Stimulated activated CD8-positive, alpha-beta memory T cell treated with anti-CD3 and anti-CD28 coated beads, Interleukin-7, amount 100 ng/mL, for 1 hour (primary cell): ENCODE measurements at places on chromosomes 4 and X.

DNA sequence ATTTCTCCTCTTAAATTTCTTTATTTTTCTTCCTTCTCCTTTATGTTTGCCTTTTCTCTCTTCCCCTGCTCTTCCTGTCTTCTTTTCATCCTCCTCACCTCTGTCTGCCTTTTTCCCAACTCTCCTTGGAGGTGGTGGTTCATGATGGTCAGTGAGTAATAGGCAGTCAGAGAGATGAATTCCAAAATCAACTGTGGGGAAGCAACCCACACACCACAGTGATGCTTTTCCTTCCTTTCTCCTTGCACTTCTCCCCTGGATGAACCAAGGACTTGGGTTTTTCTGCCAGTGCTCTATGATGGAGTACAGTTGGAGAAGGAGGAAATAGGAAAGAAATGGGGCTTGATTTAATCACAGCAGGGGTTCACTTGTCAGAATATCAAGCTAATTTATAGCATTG is 153.8 kb downstream of the DCK start:
- DNase-seq, result no peak

DNA sequence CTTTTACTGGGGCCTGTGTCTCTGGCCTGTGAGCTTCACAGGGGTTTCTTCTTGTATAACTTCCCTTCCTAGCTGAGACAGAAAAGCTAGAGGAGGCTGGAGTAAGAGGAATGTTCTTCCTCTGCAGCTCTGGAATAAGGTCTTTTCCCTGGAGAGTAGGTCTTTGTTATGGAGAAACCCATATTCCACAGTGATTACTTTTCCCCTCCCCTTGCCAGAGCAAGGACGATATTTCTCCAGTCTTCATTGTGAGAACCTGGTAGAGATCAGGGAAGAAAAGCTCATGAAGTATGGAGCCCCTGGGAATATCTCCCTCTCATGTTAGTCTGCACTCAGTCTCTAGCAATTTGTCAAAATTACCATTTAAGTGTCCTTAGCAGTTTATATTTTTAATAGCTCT is 18.7 kb upstream of the GLRB start:
- no peak for DNase-seq

- no peak for DNase-seq
Measured at GRCh38 chr4:146661367-146661766, 22.7 kb downstream of the POU4F2 start.

GRCh38 chr4:5003372-5003857 is 15.8 kb downstream of the CYTL1 start:
- no peak for DNase-seq

GRCh38 chr4:621296-622070 is 3.9 kb upstream of the PDE6B start:
- DNase-seq, result no peak

GRCh38 chr4:122224348-122224747 is 72.2 kb downstream of the BLTP1 start:
- DNase-seq, result no peak

- no peak for DNase-seq
Measured at GRCh38 chr4:126582737-126583136, 1050.0 kb upstream of the INTU start.

DNA sequence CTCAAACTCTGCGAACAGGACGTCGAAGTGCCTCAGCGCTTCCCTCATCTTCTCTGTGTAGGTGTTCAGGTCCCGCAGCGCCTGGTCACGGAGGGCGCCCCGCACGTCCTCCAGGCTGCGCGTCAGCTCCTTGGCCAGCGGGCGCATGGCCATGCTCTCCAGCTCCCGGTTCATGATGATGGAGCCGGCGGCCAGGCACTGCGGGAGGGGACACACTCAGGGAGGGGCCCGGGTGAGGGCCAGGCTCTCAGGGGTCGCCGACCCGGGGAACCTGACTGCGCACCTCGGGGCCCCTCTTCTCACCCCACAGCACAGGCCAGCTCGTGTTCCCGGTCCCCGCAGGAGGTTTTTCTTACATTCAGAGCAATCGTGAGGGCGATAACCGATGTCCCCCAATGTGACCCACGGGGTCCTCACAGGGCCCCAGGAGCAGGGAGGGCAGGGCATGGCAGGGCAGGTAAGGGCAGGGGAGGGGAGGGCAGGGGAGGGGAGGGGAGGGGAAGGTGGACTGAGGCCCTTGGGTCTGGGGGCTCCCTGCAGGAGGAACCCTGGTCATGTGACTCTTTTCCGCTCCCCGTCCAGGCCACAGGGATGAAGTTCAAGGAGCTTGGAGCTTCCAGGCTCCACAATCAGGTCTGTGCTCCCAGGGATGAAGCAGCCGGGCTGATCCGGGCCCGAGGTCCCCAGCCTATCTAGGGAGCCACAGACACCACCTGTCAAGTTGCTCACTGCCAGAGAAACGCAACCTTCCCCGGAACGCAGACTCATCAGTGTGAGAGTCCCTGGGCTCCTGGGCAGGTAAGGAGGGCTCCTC is 77.8 kb upstream of the MXD4 start:
- no peak for DNase-seq

- DNase-seq, result no peak
Measured at GRCh38 chrX:42085836-42086235, 162.5 kb upstream of the CASK start.

GRCh38 chr4:88693792-88694191 is 3.8 kb downstream of the NAP1L5 start:
- DNase-seq, result no peak

- DNase-seq, result no peak
Measured at GRCh38 chr4:184441461-184442313, 32.7 kb downstream of the IRF2 start.

GRCh38 chr4:139458543-139458942 is 4.6 kb downstream of the RAB33B start:
- no peak for DNase-seq

DNA sequence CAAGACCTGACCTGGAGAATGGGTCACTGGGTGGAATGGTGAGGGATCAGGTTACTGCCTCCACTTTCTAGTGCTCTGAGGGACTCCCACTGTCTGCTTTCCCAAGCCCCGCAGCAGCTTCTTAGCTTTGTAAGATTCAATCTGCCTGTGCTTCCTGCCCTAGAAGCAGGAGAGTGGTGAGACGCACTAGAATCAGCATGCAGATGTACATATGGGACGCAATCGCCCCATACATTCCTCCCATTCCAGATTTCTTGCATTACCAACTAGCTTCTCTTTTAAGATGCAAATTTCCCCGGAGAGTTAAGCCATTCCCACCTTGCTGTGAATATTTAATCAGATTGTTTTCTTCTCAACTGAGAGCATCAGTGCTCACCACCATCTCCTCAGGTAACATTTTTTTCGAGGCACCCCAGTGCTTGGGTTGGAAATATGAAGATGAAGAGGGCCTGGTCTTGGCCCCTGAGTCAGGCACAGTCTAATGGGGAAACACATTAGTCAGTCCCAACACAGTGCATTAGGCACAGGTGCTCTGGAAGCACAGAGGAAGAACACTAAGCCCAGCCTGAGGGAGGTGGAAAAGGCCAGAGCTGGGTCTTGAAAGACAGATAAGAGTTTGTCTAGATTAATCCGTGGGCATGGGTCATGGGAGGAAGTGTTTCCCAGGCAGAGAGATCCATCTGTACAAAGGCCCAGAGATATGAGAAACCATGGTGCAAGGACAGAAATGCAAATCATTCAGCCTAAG is 66.7 kb upstream of the PRPS1 start:
- no peak for DNase-seq

- DNase-seq, result no peak
Measured at GRCh38 chr4:75054078-75054477, 121.2 kb downstream of the PARM1 start.

GRCh38 chrX:123617007-123617406 is 115.8 kb downstream of the THOC2 start:
- no peak for DNase-seq

- DNase-seq, result no peak
Measured at GRCh38 chr4:67928546-67928945, 34.7 kb downstream of the TMPRSS11A start.

DNA sequence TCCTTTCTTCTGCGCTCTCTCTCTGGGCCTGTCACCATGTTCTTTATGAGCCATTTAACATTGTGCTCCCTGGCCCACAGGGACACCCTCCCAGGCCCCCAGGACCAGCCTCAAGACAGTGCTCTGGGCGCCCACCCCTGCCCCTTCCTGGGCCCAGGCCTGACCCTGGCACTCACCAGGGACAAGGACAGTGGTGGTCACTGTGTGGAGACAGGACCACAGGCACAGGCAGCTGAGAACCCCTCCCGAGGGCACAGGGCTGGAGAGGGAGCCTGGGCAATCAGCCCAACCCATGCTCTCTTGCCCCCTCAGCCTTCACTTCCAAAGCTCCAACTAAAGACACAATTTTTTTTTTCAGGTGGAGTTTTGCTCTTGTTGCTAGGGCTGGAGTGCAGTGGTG is 218.2 kb upstream of the PSAPL1 start:
- DNase-seq, result no peak

DNA sequence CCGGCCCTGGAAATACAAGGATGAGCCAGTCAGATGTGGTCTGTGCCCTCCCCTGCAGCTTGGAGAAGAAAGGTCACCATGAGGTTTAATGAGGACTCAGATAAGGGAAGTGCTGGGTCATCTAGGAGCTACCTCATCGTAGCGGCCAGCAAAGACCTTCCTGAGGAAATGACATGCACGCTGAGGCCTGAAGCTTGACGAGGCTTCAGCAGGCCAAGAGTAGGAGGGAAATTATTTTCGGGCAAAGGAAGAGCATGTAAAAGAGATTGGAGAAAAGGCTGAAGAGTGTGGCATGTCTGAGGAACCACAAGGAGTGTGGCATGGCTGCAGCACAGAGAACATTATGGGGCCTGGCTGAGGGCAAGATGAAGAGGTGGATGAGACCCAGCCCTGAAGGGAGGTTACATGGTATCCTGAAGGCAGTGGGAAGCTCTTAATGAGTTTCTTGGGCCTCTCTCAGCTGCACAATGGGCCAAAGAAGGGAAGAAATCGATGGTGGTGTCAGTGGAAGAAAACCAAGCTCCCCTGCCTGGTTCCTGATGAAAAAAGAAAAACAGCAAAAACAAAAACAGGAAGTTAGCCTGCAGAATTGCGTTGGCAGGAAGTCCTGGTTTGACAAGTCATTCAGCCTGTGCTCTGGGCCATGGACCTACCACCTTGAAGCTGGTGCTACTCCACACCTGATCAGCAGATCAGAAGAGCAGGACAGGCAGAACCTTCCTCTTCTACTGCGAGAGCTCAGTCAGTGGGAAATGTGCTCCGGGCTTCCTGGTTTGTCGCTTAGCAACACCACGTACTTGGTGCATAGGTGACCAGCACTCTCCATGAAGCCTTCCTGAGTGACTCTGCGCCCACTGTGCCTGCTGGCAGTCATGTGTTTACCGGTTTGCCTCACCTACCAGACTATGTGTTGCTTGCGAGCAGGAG is 134.5 kb upstream of the KLF3 start:
- no peak for DNase-seq

DNA sequence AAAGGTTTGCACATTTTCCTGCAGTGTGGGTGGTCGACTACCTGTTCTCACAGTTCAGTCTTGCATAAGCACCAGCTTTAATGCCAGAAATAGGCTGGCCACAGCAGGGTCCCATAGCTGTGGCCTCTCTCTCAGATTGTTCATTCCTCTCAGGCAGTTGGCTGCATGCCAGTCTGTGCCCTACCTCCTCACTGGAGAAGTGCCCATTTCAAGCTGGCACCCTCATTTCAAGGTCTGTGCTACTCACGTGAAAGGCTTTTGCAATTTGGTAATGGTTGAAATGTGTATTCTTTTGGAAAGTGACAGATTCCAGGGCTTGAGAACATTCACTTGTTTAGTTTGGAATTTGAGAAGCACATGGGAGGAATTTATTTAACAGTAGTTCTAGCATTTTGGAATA is 28.9 kb upstream of the MTMR1 start:
- DNase-seq, result no peak

GRCh38 chrX:150504397-150505182 is 63.8 kb upstream of the MTM1 start:
- DNase-seq, result no peak

DNA sequence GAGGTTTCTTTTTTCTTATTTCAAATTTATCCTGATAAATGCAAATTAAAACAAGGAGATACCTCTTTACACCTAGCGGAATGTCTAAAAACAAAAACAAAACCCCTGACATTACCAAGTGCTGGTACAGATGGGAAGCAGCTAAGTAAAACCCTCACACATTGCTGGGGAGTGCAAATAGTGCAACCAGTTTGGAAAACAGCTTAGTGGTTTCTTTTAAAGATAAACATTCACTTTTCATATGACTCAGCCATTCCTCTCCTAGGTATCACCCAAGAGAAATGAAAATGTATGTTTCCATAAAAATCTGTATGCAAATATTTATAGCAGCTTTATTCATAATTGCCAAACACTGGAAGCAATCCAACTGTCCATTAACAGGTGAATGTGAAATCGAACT is 84.1 kb upstream of the HELT start:
- DNase-seq, result no peak

DNA sequence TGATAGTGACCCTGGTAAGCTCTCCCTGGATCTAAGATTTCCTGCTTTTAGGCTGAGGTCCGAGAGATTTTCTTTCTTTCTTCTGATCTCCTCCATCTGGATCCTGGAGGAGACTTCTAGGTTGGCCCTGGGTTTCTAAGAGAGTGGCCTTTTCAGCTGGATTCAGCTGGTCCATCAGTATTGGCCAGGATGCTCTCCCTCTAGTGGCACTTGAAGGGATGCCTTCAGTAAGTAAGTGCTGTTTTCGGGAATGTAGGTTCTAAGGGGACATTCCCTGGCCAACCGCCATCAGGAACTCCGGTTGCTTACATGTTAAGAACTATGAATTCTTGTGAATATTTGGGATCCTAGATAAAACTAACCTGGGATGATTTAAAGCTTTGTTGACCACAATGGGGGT is 56.9 kb downstream of the SERTM2 start:
- no peak for DNase-seq

DNA sequence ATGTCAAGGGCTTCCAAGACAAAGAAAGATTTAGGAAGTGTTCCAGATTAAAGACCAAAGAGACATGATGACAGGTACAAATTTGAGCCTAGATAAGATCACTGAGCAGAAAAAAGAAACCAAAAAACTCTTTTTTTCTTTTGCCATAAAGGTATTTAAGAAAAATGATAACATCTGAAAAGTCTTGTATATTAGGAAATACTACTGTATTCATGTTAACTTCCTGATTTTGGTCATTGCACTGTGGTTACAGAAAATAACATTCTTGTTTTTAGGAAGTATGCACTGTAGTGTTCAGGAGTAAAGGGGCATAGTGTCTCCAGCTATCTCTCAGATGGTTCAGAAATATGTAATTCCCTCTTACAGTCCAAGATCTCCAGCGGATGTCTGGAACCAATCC is 37.1 kb downstream of the RWDD4 start:
- DNase-seq, result no peak

GRCh38 chr4:149845743-149846142 is 30.1 kb upstream of the IQCM start:
- DNase-seq, result no peak

- no peak for DNase-seq
Measured at GRCh38 chrX:155864655-155865054, 16.5 kb upstream of the VAMP7 start.
